ENCODE measurements at places on chromosomes 12 and 14.
A peak's percentile ranks its signal among the peaks of the same experiment; 100 is the strongest.

GRCh38 chr12:64782191-64782876 lies 23.1 kb upstream of the GNS start:
- no peak for DNase-seq

GRCh38 chr14:32013083-32013482 lies 64.0 kb upstream of the ARHGAP5 start:
- DNase-seq: no peak

- no peak for DNase-seq
These were observed 195.7 kb upstream of the BMP4 start for GRCh38 chr14:54152351-54152750.

DNA sequence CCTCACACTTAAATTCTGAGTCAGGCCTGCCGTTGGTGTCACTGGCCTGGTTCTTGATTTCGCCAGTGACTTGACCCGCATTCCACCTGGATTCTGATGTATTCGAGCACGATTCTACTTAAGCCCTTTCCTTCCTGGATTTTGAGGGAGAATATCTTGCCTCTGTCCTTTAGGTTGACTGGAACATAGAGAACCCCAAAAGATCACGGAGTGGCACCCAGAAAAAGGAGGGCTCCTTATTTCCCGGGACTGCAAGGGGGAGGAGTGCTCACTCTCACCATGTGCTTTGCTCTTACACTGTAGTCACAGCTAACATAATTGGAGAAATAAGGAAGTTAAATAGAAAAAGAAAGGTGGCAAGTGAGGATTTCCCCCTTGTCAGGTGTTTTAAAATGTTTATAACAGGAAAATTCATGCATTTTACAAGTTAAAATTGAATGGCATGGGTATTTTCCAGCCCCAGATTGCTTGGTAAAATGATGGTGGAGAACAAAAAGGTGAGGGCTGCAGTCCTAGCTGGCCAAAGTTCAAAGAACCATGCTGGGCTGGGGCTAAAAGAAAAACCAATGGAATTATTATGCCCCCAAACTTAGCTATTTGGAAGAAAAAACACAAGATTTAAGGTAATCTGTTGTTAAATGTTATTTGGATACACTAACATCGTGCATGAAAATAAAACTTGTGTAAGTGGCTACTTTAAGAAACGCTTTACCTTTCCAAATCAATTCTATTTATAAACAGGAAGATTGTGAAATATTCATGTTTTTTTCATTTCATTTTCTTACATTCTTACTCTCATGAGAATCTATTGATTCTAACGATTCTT lies 8.9 kb downstream of the FOXA1 start:
- DNase-seq: no peak

DNA sequence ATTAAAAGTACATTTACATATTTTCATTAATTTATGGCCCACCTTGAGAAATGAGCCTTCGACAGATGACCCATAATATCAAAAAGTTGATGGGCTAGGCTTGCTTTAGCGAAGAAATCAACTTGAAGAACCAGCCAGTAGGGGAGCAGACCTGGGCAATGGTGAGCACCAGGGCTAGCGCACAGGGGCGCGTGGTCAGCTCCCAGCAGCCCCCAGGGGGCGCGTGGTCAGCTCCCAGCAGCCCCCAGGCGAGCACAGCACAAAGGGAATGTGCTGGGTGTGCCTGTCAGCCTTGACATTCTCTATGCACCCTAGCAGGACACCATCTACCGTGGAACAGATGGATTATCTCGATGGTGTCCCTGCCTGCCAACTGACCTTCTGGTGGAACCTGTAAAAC lies 15.3 kb upstream of the SOX5 start:
- DNase-seq: no peak

- DNase-seq: no peak
These were observed 46.3 kb downstream of the KCNA1 start for GRCh38 chr12:4956054-4956453.

DNA sequence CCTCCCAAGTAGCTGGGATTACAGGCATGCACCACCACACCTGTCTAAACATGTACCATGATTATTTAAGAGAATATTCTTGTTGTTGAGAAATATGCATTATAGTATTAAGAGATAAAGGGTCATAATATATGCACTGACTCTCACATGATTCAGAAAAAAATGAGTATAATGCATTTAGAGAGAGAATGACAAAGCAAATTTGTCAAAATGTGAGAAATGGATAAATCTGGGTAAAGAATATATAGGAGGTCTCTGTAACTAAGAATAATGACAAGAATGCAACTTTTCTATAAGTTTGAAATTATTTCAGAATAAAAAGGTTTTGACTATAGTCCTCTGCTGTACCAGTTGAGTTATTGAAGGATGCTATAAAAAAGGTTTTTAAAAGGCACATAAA lies 28.1 kb upstream of the ZNF740 start:
- no peak for DNase-seq

DNA sequence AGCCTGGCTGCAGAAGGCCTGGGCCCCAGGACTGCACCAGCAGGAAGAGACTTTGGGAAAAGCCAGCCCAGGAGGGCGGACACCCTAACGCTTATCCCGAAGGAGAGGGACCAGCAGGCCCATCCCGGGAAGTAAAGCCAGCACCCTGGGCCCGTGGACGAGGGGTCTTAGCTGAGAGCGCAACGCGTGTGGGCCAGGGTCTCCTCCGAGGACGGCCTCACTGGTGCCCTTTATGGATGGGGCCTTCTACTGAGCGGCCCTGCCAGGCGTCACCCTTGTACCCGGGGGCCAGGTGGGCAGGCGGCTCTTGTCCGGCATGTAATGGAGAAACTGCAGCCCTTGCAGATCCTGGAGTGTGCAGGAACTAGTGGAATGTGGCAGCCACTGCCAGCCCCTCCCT lies 14.1 kb downstream of the TEDC1 start:
- no peak for DNase-seq

DNA sequence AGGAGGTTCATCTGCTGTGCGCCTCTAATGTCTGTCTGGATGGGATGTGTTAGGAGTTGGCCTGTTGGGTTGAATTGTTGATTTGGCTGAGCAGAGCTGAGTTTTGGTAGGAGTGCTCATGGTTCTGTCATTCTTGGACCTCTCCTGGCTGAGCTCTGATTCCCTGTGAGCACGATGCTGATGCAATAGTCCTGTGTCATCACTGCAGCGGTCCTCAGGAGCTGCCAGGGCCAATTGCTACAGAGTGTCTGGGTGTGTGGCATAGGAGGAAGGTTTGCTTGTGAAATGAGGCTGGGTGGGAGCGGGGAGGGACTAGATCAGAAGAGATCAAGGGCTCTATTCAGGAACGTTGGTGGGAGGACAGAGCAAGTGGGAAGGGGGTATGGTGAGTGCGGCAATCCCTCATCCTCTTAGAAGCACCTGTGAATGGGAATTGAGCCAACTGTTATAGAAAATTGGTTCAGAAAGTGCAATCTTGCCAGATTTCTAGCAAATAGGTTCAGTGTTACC lies 21.2 kb downstream of the PEX5 start:
- peak; percentile 79 for DNase-seq

GRCh38 chr12:50221228-50222008 lies 54.2 kb upstream of the CERS5 start:
- DNase-seq: no peak

DNA sequence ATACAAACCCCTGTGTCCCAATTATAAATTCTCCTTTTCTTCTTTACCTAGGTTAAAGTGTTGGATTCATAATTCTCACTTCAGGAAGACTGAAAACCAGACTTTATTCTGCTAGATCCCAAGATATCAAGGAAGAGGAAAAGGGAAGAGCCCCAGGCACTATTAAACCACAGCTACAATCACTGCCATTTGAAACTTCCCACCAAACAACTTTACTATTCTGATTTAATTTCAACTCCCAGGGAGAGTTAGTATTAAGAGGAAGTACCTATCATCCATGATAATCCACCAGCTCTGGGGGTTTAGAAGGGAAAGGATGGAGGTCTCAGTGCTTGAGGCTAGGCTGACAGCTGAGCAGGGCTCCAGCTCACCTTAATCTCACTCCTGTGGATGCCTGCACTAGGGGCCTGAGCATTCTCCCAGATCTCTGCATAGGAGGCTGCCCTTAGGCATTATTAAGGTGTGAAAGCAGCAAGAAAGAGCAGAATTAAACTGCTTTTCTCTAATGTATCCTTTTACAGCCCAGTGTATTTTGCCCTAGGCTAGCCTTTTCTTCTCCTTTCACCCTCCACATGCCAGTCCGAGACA lies 52.9 kb downstream of the MYF5 start:
- DNase-seq: no peak

- DNase-seq: no peak
These were observed 226.7 kb downstream of the FUT8 start for GRCh38 chr14:65639216-65639615.

GRCh38 chr12:111105294-111105693 lies 184.9 kb upstream of the MYL2 start:
- no peak for DNase-seq

DNA sequence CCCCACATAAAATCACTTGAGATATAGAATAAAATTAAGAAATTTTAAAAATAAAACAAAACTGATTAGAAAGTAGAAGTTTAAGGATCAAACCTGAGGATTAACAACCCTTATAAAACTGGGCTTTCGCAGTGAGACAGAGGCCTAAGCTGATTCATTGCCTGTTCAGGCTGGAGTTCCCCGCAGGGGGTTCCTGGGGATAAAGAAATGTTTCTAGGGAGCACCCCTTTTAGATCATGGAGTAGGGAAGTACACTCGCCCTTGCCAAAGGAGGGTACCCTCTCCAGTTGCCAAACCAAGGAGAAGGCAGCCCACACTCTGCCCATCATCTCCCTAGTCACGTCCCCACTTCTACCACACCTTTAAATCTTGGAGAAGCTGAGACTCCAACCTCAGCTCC lies 6.8 kb downstream of the GLIPR1 start:
- DNase-seq: no peak

- DNase-seq: no peak
These were observed 9.7 kb downstream of the NCOR2 start for GRCh38 chr12:124557518-124558223.

GRCh38 chr14:22613106-22613695 lies 15.1 kb downstream of the ABHD4 start:
- no peak for DNase-seq

- DNase-seq: no peak
These were observed 17.3 kb upstream of the RFLNA start for GRCh38 chr12:124277394-124278241.

- no peak for DNase-seq
These were observed 46.8 kb downstream of the LRIG3 start for GRCh38 chr12:58873496-58873895.

- DNase-seq: no peak
These were observed 462 bp downstream of the SRP54 start for GRCh38 chr14:34983148-34983760.

GRCh38 chr12:1662761-1663439 lies 28.0 kb upstream of the ADIPOR2 start:
- no peak for DNase-seq

GRCh38 chr14:61596990-61597389 lies 98.3 kb upstream of the HIF1A start:
- peak; percentile 7 for DNase-seq

GRCh38 chr12:108890208-108890607 lies 10.3 kb downstream of the DAO start:
- no peak for DNase-seq

GRCh38 chr12:68119250-68119649 lies 40.3 kb downstream of the IFNG start:
- no peak for DNase-seq

- no peak for DNase-seq
These were observed at the start of gene HVCN1 for GRCh38 chr12:110688446-110689280. HVCN1 (minus strand) TSS chr12:110689115; CDS start chr12:110683245, 5,870 bp downstream.

All from esophagus muscularis mucosa (tissue), 4 donors.